Pancreas (tissue), 10 donors: ENCODE measurements at places on chromosomes 12 and 14. TPM values are rescaled to one million over a fixed set of nuclear protein-coding genes. Genes with fewer than 3 reads are reported as not detected.

The SERPINA5 gene
- total RNA-seq: 93.5 TPM

The PLEKHG7 gene
- 0.92 TPM for total RNA-seq

The TAS2R7 gene
- total RNA-seq: not detected

The CCDC175 gene
- not detected for total RNA-seq

The RNF212B gene
- not detected for total RNA-seq

The PTPRR gene
- 0.14 TPM for total RNA-seq

The WIF1 gene
- total RNA-seq: 0.08 TPM

The IFT43 gene
- 13.3 TPM for total RNA-seq

The JAG2 gene
- total RNA-seq: 10.3 TPM

The PKP2 gene
- 15.4 TPM for total RNA-seq

The CD163 gene
- total RNA-seq: 6.0 TPM

- no peaks in the 10 kb centered on the region for H3K27me3 ChIP-seq
- H3K27ac ChIP-seq: no peak overlapping the region
- H3K4me3 ChIP-seq: no peak overlapping the region
- H3K4me1 ChIP-seq: no peaks in the 10 kb centered on the region
Observed at GRCh38 chr12:100901266-100901665, 106.7 kb downstream of the ANO4 start.

- H3K27me3 ChIP-seq: no peaks in the 10 kb centered on the region
- no peaks in the 10 kb centered on the region for H3K36me3 ChIP-seq
- H3K4me1 ChIP-seq: no peaks in the 10 kb centered on the region
- H3K4me3 ChIP-seq: no peak overlapping the region
- H3K27ac ChIP-seq: no peak overlapping the region
Observed at GRCh38 chr12:50317203-50317602, 33.9 kb upstream of the LIMA1 start.

DNA sequence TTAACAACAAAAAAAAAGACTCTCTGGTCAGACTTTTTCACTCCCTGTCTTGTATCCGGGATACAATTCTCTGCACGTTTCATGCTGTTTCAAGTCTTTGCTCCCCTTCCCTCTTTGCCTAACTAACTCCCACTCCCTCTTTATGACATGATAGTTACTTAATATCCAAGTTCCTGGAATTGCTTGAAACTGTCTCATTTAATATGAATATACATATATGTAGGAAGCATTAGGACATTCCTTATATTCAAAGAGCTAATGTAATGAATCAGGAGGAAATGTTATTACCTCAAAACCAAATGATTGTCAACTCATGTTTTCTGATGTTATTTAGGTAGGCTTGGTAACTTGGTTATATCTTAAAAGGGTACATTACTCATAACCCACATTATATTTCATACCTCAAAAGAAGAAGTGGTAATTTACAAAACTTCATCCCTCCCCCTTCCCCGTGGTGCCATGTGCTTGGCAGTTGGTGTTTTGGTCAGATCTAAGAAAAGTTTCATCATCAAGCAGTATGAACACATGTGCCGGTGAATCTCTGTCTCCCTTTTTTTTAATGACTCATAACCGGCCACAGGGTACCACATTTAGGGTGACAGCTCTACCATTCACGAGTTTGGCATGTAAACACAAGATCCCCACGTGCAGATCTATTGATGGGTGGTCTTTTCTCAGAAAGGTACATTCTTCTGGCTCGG lies 56.5 kb downstream of the HCAR2 start:
- no peaks in the 10 kb centered on the region for H3K36me3 ChIP-seq
- no peaks in the 10 kb centered on the region for H3K4me1 ChIP-seq
- no peak overlapping the region for H3K4me3 ChIP-seq
- H3K27me3 ChIP-seq: no peaks in the 10 kb centered on the region
- no peak for DNase-seq

DNA sequence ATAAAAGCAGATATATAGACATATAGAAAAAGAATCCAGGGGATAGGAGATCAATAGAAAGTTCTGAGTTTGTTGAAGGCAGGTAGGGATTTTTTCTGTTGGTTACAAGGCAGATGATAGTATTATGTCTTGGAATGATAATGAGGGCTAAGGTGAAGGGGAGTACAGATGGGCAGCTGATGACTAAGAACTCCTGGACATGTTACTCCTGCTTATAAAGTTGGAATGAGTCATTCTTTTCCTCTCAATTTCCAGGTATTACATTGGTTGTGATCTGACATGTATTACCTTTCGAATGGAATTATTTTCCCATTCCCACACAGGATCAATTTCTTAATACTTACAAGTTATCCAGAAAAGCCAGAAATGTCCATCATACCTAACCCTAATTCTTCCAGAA lies 545.2 kb upstream of the MGAT4C start:
- H3K27ac ChIP-seq: no peak overlapping the region
- H3K36me3 ChIP-seq: no peaks in the 10 kb centered on the region
- H3K4me1 ChIP-seq: no peaks in the 10 kb centered on the region

GRCh38 chr14:75794615-75795038 lies 133.6 kb downstream of the TTLL5 start:
- H3K4me1 ChIP-seq: no peaks in the 10 kb centered on the region
- H3K27me3 ChIP-seq: no peaks in the 10 kb centered on the region
- no peaks in the 10 kb centered on the region for H3K36me3 ChIP-seq
- H3K27ac ChIP-seq: no peak overlapping the region

DNA sequence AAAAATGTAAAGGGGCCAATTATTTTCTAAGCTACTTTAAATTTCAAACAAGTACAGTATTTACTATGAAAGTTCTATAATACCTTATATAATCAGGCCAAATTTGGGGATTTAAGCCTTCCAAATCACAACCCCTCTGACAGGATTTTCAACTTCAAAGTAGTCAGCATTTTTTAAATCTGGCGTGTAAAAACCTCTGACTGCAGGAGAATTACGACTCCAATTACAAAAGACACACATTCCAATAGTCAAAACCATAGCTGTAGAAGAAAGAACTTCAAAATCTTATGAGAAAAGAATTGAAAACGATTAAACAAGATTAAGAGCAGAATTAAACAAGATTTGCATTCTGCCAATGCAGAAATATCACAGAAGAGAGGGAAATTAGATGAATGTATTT lies 12.7 kb downstream of the OSBPL8 start:
- no peaks in the 10 kb centered on the region for H3K36me3 ChIP-seq
- H3K27ac ChIP-seq: no peak overlapping the region
- DNase-seq: no peak
- no peak overlapping the region for H3K4me3 ChIP-seq

- no peaks in the 10 kb centered on the region for H3K4me1 ChIP-seq
- no peak overlapping the region for H3K27ac ChIP-seq
- no peak for DNase-seq
- no peaks in the 10 kb centered on the region for H3K27me3 ChIP-seq
- no peaks in the 10 kb centered on the region for H3K36me3 ChIP-seq
Observed at GRCh38 chr14:72755766-72756165, 138.1 kb downstream of the DPF3 start.

DNA sequence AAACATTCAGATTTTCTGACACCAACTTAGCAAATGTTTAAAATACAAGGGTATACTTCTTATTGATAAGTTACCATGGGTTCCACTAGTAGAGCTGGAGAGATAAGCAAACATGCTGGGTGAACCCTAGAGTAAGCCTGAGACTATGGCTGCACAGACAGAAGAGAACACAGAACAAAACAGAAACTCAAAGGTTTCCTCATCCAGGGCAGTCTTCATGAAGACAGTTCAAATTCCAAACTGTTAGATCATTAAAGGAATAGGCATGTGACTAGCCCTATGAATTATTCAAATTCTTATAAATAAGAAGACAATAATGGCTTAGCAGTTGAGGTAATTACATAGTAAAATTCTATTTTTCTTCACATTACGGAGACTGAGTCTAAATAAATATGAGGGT lies 28.1 kb downstream of the BTBD7 start:
- DNase-seq: no peak
- no peak overlapping the region for H3K27ac ChIP-seq
- H3K4me3 ChIP-seq: no peak overlapping the region
- H3K27me3 ChIP-seq: no peaks in the 10 kb centered on the region

GRCh38 chr14:98591161-98591560 lies 680.8 kb downstream of the BCL11B start:
- no peaks in the 10 kb centered on the region for H3K36me3 ChIP-seq
- no peaks in the 10 kb centered on the region for H3K27me3 ChIP-seq
- no peak overlapping the region for H3K27ac ChIP-seq
- no peak overlapping the region for H3K4me3 ChIP-seq
- no peaks in the 10 kb centered on the region for H3K4me1 ChIP-seq

DNA sequence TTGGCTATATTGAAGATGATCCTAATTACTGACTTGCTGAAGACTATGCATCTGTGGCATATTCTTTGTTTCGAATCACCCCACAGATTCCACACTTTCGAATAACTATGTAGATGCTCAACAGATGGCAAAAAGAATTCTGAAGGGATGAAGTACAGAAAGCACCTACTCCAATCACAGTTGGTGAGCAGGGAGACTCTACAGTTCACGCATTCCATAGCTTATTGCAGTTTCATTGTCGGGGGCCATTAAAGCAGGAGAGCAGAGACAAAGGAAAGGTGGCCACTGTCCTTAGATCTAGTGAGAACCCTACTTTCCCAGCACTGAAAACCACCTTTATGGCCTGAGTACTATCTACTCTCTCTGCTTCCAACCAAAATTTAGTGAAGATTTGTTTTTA lies 191.9 kb downstream of the STXBP6 start:
- H3K4me3 ChIP-seq: no peak overlapping the region
- H3K36me3 ChIP-seq: no peaks in the 10 kb centered on the region
- peaks cover 11% of the 10 kb centered on the region for H3K4me1 ChIP-seq
- no peak overlapping the region for H3K27ac ChIP-seq

- no peak overlapping the region for H3K27ac ChIP-seq
- no peak for DNase-seq
- no peak overlapping the region for H3K4me3 ChIP-seq
- no peaks in the 10 kb centered on the region for H3K4me1 ChIP-seq
Observed at GRCh38 chr14:104434214-104435076, 145.1 kb upstream of the C14orf180 start.

GRCh38 chr12:7832059-7832696 lies 40.5 kb downstream of the SLC2A14 start:
- no peak for DNase-seq
- H3K27me3 ChIP-seq: no peaks in the 10 kb centered on the region
- no peaks in the 10 kb centered on the region for H3K4me1 ChIP-seq
- H3K27ac ChIP-seq: no peak overlapping the region

- no peak overlapping the region for H3K4me3 ChIP-seq
- H3K27ac ChIP-seq: no peak overlapping the region
- no peaks in the 10 kb centered on the region for H3K4me1 ChIP-seq
- no peak for DNase-seq
- H3K27me3 ChIP-seq: no peaks in the 10 kb centered on the region
- H3K36me3 ChIP-seq: no peaks in the 10 kb centered on the region
Observed at GRCh38 chr12:128594521-128594920, 229.2 kb downstream of the SLC15A4 start.

DNA sequence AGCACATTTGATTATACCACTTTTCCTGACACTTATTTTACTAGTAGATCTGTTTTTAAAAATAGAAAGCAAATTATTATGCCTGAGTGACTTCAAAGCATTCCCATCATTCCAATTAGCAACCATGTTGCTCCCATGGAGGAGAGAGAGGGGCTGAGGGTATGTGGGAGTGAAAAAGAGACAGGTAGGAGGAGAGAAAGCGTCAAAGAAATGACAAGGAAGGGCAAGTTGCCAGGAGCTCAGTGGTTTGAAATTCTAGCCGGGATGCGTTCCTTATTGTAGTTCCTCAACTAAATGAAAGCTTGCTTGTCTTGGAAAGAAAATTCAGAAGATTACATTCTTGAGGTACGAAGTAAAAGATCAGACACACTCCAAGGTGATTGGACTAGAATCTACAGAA lies 92.4 kb upstream of the PKP2 start:
- no peak overlapping the region for H3K4me3 ChIP-seq
- no peaks in the 10 kb centered on the region for H3K4me1 ChIP-seq
- H3K36me3 ChIP-seq: no peaks in the 10 kb centered on the region
- no peaks in the 10 kb centered on the region for H3K27me3 ChIP-seq
- H3K27ac ChIP-seq: no peak overlapping the region

- H3K4me3 ChIP-seq: no peak overlapping the region
- no peaks in the 10 kb centered on the region for H3K36me3 ChIP-seq
- no peak overlapping the region for H3K27ac ChIP-seq
- DNase-seq: no peak
Observed at GRCh38 chr14:68027276-68027675, 207.7 kb downstream of the RAD51B start.

DNA sequence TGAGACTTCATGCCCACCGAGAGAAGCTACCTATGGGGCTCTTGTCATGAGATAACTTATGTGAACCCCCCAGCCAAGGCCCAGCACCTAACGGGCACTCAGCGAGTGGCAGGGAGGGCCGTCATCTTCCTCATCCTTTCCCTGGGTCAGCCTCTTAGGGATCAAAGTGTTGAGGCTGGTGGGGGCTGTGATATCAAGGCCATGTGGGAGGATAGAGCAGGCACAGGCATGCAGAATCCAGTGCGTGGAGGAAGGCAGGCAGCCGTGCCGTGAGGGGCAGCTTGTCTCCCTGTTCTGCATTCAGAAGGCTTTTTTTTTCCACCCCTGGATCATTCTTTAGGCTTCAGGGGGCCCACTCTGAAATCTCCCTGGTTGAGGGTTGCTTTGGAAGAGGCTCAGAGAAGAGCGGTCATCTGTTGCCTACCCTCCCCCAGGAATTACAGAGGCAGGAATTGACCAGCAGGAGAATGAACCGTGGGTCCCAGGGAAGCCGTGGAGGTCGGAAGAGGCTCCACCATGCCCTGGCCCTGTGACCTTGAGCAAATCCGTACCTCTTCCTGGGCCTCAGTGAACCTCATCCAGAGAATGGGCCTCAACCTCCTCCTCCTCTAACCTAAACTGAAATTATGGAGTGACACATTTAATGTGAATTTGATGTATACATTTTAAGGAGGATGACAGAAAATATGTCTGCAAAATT lies 62.8 kb downstream of the BEGAIN start:
- no peak overlapping the region for H3K27ac ChIP-seq
- no peak overlapping the region for H3K4me3 ChIP-seq
- H3K4me1 ChIP-seq: no peaks in the 10 kb centered on the region
- DNase-seq: no peak

GRCh38 chr12:115451780-115452736 lies 768.1 kb upstream of the TBX3 start:
- H3K4me3 ChIP-seq: no peak overlapping the region
- no peaks in the 10 kb centered on the region for H3K4me1 ChIP-seq
- no peaks in the 10 kb centered on the region for H3K36me3 ChIP-seq
- no peak overlapping the region for H3K27ac ChIP-seq
- DNase-seq: peak; percentile 18
- H3K27me3 ChIP-seq: peaks cover 4% of the 10 kb centered on the region
